Thyroid gland (tissue), 4 donors: ENCODE measurements at places on chromosomes 1 and 21. TPM values are rescaled to one million over a fixed set of nuclear protein-coding genes. Genes with fewer than 3 reads are reported as not detected.

VCAM1 gene
- total RNA-seq, result 4.1 TPM

PCP4L1 gene
- 0.56 TPM for total RNA-seq

IL10 gene
- 1.2 TPM for total RNA-seq

DPM3 gene
- total RNA-seq, result 43.3 TPM

OLFM3 gene
- not detected for total RNA-seq

RGS8 gene
- 4.0 TPM for total RNA-seq

IVL gene
- not detected for total RNA-seq

CA6 gene
- total RNA-seq, result not detected

CELA3B gene
- total RNA-seq, result not detected

OR10K2 gene
- not detected for total RNA-seq

RGS4 gene
- total RNA-seq, result 10.5 TPM

IKBKE gene
- total RNA-seq, result 9.8 TPM

C1QB gene
- 115 TPM for total RNA-seq

LCE3D gene
- total RNA-seq, result not detected

AGO4 gene
- 12.5 TPM for total RNA-seq

RXRG gene
- 1.3 TPM for total RNA-seq

AGT gene
- total RNA-seq, result 4.0 TPM

- peak; percentile 96 for DNase-seq
Measured at GRCh38 chr1:21268281-21269239, 21.7 kb downstream of the ECE1 start.

- peak; percentile 89 for DNase-seq
Measured at GRCh38 chr1:156060937-156061636, at the start of gene RAB25. Gene RAB25 (plus strand): TSS chr1:156061160. CDS start chr1:156061401, 241 bp downstream.

GRCh38 chr1:30694280-30695175, 28.9 kb downstream of the MATN1 start:
- no peak for DNase-seq

DNA sequence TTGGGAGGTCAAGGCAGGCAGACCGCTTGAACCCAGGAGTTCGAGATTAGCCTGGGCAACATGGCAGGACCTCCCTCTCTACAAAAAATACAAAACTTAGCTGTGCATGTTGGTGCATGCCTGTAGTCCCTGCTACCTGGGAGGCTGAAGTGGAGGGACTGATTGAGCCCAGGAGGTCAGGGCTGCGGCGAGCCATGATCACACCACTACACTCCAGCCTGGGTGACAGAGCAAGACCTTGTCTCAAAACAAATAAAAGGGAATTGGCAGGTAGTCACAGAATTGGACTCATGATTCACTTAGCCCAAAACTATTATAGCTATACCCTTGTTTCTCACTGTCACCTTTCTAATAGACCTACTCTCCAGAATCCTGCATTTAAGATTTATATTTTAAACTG, 5.5 kb downstream of the TADA1 start:
- peak; percentile 68 for DNase-seq

- no peak for DNase-seq
Measured at GRCh38 chr1:55839626-55840025, 624.5 kb upstream of the USP24 start.

GRCh38 chr1:48202030-48202752, 20.3 kb upstream of the SLC5A9 start:
- peak; percentile 73 for DNase-seq

GRCh38 chr1:214372092-214372491, 91.1 kb downstream of the SMYD2 start:
- DNase-seq, result no peak

- no peak for DNase-seq
Measured at GRCh38 chr1:156399355-156400125, 30.5 kb downstream of the RHBG start.

- no peak for DNase-seq
Measured at GRCh38 chr1:21596174-21596573, 73.0 kb downstream of the RAP1GAP start.

GRCh38 chr1:43451701-43452532, 1.8 kb downstream of the HYI start:
- DNase-seq, result no peak

DNA sequence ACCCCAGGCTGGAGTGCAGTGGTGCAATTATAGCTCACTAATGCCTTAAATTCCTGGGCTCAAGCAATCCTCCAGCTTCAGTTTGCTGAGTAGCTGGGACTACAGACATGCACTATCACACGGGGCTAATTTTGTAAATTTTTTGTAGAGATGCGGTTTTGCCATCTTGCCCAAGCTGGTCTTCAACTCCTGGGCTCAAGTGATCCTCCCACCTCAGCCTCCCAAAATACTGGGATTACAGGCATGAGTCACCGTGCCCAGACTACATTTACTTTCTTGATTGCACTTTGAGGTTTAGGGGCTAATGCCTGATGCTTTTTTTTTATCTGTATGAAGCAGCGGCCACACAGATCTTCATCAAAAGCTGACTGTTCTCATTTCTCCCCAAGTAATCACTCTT, 124.6 kb downstream of the KIF26B start:
- no peak for DNase-seq

- DNase-seq, result no peak
Measured at GRCh38 chr1:52162947-52163346, 21.1 kb downstream of the ZFYVE9 start.

DNA sequence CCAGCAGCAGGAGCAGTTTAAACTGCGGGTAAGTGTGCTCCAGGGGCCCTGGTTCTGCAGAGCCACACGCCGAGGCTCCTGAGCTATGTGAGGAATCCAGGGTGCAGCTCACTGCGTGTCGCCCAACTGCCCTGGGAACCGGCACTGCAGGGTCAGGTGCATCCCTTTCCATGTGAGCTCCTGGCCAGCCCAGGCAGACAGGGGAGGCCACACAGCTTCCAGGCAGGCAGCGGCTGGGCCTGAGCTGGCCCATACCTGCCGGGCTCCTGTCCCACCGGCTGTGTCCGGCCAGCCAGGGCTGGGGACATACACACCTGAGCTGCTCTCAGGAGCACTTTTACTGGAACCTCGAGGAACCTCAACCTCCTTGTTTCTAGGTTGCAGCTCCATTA, 18.6 kb upstream of the COL18A1 start:
- DNase-seq, result peak; percentile 61

DNA sequence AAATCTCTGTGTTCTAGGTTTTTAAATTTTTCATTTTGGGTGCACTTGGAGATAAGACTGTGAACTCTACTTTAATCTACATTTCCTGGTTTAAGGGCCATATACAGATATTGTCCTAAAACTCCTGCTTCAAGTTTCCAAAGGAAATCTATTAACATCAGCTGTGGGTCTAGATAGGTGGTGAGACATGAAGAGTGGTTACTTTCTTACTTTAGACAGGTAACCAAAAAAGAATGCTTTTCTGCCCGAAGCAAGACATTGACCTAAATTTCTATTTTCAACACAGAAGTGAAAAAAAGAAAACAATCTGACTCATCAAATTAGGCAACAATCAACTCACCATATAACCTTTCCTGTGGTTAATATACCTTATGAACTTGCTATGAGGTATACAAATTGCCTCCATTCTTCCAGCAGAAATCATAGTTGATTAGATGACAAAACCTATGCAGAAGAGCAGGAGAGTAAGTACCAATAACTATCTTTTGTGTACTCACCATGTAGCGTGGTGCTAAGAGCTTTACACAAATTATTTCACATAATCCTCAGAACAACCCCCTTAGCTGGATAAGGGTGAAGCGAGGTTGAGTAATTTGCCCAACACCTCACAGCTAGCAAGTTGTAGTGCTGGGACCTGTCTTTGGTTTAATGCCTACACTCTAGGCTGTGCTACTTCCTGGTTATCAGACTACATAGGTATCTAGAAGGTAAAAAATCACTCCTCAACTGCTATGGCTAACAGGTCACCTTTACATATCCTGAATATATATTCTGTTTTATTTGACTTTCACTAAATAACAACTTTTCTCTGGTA, 23.4 kb upstream of the PTPN14 start:
- no peak for DNase-seq

DNA sequence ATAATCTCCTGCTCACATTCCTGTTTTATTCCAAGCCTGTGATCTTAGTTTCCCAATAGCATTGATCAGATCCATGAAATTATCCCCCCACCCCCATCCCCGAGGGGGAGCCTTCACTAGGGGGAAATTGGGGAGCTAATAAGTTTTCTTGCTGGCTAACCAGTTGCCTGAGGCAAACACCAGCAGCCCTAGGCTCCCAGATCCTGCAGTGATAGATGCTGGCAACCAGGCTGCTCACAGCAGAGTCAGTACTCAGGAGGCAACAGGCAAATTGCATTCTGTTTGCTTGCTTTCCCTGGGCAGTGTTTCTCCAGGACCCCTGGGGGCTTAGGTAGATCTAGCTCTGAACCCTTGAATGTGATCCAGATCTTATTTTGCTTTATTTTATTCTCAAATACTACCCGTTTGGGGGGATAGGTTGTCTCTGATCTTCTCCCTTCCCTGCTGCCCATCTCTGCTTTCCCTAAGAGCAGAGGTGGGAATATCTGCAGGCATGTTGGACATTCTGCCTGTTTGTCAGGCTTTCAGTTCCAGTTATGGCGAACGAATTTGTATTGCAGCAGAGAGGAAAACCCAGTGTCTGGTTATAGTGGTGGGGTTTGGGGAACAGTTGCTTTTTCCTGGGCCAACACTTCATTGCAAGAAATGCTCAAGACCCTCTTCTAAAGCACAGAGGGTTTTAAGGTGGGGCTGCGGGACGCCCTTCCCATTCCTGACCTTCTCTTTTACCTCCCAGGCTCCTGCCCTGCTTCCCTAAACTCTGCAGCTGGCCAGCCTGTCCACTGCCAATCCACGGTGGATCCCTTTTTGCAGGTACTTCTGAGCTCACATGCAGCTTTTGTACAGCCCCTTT, 289.8 kb upstream of the PLXNA2 start:
- DNase-seq, result no peak

- no peak for DNase-seq
Measured at GRCh38 chr1:160548183-160548582, 25.1 kb upstream of the SLAMF6 start.

- DNase-seq, result no peak
Measured at GRCh38 chr1:54653036-54653435, 11.4 kb downstream of the MROH7 start.

DNA sequence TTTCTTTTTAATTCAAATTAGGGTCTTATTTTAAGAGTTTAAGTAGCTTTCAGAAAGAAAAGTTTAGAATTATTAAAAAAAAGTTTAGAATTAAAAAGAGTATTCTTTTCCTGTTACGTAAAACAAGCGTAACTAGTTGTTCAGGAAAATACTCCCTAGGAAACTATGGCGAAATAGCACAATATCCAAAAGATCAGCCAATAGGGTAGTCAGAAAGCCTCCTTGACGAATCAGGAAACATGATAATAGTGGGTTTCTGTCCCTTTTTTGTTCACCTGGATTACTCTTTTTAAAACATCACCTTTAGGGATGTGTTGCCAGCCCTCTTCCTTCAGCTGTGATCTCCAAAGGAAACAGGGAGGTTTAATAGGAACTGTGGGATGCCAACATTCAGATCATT, 25.2 kb downstream of the S1PR1 start:
- DNase-seq, result no peak

GRCh38 chr1:85934516-85934915, 222.1 kb downstream of the COL24A1 start:
- DNase-seq, result no peak

DNA sequence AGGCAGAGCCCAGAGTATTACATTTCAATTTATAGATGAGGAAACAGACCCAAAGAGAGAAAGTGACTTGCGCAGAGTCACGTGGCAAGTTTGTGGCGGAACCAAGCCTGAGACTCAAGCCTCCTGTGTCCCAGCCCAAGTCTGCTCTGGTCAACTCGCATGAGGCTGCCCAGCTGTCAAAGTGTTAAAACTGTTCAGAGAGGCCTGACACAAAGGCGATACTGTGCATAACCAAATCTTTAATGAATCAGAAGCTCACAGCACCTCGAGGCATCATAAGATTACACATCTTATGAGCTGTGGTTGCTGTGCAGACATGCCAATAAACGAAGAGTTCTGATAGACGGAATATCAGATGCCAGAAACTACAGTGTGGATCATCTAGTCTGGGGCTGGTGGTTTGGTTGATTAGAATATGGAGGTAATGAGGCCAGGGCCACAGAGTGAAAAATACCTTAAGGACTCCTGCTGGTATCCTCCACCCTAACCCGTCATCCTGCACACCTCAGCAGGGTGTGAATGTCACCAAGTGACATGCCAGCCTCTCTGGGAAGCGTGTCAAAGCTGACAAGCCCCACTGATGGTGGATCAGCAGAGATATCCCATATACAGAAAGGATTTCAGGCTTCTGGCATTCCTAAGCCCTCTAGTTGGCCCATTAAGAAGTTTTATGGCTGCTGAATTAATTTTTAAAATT, 42.2 kb downstream of the TNNT2 start:
- no peak for DNase-seq

DNA sequence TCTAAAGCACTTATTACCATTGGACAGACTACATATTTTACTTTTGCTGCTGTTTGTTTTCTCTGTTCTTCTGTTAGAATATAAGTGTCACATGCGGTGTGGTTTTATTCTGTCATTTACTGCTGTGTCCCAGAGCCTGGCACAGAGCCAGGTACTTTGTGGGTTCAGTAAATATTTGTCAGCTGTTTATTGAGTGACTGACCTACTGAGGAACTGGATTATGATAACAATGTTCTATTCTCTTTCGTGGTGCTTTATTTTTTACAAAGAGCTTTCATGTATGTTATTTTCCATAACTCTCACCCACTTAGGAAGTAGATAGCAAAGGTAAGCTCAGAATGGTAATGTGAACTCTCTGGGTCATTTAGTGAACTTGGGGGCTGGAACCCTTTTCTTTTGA, 118.8 kb downstream of the RWDD3 start:
- DNase-seq, result no peak

DNA sequence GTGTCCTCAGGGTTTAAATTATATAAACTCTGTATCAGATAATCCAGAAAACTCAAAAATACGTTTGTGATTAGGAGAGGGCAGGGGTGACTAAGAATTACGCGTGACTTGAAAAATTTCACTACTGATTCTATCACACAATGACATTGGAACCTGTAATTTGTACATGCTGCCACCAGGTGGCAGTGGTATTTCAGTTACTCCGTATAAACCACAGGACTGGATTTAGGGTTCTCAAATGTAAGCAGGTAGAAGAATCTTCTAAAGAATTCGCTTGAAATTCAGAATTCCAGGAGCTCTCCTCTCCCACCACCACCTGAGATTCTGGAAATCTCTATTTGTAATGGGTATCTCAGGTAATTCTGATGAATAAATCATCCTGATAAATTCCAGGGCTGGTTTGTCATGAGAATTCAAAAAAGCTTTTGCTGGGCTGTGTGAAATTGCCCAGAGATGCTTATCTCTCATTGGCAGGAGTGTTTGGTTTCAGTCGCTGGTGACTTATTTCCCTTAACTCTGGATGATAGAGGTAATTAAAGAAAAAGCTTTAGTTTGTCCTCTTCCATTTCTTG, 1.7 kb upstream of the KRTAP7-1 start:
- no peak for DNase-seq

- DNase-seq, result no peak
Measured at GRCh38 chr1:5601516-5601915, 390.7 kb downstream of the NPHP4 start.
